ENCODE measurements at places on chromosomes 11 and 22. TPM values are rescaled to one million over a fixed set of nuclear protein-coding genes. Genes with fewer than 3 reads are reported as not detected.

GRCh38 chr22:23157560-23158515, 12.6 kb downstream of the RAB36 start:
- DNase-seq, result no peak

GRCh38 chr22:49326558-49326957, 501.1 kb downstream of the BRD1 start:
- no peak for DNase-seq

Gene MMP12
- total RNA-seq, result 3.8 TPM

Gene CLCF1
- total RNA-seq, result 2.7 TPM

DNA sequence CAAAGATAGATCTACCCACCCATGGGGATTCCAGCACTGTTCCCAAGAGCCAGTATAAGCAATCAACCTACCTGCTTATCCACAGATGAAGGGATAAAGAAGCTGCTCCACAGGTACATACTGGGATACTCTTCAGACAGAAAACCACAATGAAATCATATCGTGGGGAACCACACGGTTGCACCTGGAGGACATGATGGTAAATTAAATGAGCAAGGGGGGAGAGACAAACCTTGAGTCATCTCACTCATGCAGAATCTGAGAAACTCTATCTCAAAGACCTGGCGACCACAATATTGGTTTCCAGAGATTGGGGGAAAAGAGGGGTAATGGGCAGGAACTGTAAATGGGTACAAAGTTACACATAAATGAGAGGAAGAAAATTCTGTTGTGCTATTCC, 14.5 kb downstream of the RGL4 start:
- DNase-seq, result no peak

GRCh38 chr11:1766719-1767398, 3.1 kb upstream of the CTSD start:
- DNase-seq, result no peak

DNA sequence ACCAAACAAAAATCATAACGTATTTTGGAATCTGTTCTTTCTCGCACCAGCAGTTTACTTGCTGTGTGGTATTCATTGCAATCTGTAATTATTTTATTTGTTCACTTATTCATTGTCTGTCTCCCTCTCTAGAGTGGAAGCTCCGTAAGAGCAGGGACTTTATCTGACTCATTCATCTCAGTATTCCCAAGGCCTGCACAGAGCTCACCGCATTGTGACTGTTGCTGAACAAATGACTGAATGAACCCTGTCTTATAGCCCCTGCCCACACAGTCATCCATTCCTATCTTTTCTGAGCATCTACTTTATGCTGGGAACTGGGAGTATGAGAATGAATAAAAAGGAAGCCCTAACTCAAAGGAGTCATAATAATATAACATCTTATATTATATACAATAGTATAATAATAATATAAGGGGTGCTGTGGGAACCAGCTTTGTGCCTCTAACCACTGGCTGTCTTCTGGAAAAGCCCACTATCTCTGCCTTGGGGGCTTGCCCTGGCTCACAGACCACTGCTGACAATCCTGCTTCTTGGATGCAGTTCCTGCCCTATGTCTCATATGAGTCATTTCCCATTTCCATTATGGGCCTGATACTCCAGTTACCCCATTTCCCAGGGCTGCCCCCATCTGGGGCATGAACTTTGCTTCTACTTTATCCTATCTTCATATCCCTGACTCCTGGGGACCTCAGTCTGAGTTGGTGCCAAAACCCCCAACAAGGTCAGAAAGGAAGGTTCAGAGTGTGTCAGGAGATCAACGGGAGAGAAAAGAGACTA, 11.0 kb downstream of the XRRA1 start:
- no peak for DNase-seq

GRCh38 chr11:10688401-10688800, 5.2 kb downstream of the IRAG1 start:
- DNase-seq, result no peak

DNA sequence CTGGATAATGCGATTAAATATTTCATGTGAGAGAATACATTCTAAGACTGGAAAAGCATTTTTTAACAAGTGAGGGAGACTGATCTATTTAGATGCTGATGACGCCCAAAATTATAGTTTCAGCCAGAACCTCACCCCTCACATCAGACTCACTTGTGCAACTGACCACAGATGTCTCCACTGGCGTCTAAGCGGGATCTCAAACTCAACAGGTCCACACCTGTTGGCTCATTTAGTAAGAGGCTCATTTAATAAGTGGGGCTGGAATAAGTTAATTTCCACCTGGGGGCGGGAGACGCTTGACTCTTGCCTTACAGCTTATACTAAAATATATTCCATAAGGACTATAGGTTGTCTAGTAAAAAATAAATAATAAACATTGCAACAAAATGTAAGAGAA, 47.5 kb downstream of the MORC2 start:
- no peak for DNase-seq

GRCh38 chr11:70230840-70231710, 28.0 kb downstream of the FADD start:
- no peak for DNase-seq

Gene TNNI2
- total RNA-seq, result 32.6 TPM

Gene PDE2A
- total RNA-seq, result 18.6 TPM

- DNase-seq, result no peak
Observed at GRCh38 chr11:65790902-65791650, 4.2 kb downstream of the OVOL1 start.

DNA sequence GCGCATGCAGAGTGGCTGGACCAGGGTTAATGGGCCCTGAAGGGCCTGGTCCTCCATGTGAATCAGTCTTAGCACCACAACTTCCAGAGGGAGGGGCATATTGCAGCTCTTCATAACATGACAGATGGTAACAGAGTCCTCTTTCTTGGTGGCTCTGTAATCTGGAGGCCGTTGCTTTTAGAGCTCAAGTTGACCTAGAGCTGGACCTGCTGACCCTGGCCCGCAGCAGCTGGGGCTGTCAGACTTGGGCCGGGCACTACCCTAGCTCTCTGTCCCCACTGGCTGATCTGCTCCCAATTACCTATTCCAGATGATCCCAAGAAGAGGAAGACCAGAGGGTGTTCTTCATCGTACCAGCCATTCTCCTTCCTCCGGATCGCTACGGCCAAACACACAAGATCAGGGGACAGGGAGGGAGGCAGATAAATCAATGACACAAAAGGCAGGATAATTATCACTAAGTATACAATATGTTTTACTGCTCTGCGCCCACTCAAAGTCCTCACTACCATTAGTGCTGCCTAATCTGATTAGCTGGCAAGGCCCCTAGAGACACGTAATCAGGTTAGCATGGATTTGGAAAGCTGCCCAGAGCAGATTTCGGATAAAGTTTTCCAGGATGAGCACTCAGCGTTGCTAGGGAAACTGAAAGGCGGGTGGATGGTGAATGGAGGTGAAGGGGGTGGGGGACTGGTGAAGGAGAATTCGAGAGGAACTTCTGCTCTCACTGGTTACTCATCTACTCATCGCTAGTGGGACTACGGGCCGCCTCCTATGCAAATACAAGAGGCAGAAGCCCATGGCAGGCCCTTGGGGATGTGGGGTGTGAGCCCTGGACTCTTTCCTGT, 64.5 kb upstream of the PHOX2A start:
- peak; percentile 95 for DNase-seq

- no peak for DNase-seq
Observed at GRCh38 chr11:93323747-93324146, 6.8 kb upstream of the DEUP1 start.

DNA sequence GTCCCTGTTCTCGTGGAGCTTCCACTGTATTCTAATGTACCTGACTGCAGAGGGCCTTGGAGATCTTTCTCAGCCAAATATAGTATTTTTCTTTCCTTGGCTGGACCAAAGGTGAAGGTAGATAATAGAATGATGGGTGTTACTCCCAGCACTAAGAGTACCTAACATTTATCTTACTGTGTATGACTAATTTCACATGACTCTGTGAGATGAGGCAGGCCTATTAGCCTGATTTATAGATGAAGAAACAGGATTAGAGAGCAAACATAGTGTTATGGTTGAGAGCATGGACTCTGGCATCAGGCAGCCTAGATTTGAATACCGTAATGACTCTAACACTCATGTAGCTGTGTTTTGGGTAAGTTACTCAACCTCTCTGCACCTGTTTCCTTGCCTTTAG, 2.7 kb downstream of the ACO2 start:
- no peak for DNase-seq

Data from urinary bladder (tissue), 4 donors.